ENCODE measurements at places on chromosomes 4 and X. TPM values are rescaled to one million over a fixed set of nuclear protein-coding genes. Genes with fewer than 3 reads are reported as not detected.

GRCh38 chrX:9867753-9868152 is 81.5 kb downstream of the SHROOM2 start:
- no peak for DNase-seq

DNA sequence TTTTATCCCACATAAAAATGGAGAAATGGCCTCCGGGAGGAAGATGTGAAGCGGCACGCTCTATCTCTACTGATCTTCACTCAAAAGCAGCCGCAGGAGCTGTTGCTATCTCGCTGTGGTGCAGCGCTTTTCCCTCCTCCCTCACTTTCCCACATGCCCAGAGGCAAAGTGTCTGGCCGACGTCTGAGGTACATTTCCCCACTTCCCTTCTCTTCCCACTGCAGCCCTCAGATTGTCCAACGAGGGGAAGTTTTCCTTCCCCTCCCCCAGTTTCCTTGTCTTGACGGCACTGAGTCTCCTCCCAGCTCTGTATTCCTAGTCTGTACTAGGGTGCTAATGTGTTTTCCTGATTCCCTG is 660 bp upstream of the COL25A1 start:
- DNase-seq = no peak

GRCh38 chrX:30489323-30489722 is 88.2 kb downstream of the TASL start:
- DNase-seq = no peak

DNA sequence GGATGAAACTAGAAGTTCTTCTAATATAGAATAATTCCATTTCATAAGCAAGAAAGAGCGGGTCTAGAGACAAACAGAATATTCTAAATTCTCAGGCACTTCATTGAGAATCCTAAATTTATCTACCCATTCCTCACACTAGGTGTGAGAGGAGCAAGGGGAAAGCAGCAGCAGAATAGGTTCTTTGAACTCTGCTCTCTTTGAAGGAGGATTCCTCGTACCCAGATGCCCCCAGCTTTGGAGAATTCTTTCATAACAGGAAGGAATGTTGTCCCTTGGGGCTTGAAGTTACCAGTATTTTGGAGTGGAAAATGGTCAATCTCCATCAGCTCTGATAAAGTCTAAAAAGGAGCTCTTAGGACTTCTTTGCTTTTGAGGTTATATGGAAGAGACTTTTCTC is 59.7 kb upstream of the RASGEF1B start:
- DNase-seq = no peak

DNA sequence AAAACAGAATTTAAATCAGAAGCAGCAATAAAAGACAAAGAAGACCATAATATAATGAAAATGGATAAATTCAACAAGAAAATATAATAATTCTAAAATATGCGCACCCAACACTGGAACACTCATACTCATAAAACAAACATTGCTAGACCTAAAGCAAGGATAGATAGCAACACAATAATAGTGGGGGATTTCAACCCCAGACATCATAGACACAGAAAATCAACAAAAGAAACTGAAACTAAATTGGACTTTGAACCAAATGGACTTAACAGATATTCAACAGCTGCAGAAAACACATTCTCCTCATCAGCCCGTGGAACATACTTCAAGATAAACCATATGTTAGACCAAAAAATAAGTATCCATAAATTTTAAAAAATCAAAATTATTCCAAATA is 1552.6 kb downstream of the C4orf33 start:
- DNase-seq = no peak

DNA sequence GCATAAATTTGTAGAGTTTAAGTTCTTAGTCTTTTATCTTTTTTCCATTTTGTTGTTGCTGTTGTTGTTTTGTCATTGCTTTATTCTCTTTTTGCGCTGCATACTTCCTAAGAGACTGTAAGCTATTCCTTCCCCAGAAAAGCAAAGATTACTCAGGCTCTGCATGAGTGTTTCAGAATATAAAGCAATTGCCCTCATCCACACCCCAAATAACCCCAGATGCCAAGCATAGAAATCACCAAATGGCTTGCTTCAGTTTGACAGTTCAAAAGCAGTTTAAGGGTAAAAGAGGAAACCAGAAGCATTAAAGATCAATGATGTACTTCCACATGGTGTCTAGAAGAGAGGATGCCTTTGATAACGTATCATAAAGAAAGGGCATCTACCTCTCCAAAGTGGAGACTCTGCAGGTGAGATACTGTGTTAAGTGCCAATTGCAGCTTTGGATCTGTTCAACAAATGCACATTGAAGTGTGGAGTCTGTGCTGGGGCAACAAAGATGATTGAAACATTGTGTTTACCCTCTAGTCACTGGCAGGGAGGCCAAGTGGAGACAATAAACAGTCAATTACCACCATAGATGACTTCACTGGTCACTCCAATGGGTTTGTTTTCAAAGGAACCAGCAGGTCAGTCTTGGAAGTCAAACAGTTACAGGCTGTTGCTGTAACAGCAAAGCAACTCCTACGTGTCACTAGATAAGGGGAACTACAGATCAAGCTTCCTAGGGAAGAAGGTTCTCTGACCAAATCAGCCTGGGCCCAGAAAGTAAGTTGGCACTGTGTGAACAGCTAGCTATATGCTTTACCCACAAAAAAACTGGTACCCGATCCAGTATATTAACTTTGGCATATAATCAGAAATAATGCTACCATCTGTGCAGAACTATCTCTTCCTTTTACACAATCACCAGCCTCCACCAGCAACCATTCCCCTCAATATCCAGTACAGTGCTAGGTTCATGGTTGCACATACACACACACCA is 40.6 kb upstream of the IL21 start:
- DNase-seq = no peak

GRCh38 chrX:150849996-150850720 is 48.3 kb downstream of the CD99L2 start:
- DNase-seq = no peak

DNA sequence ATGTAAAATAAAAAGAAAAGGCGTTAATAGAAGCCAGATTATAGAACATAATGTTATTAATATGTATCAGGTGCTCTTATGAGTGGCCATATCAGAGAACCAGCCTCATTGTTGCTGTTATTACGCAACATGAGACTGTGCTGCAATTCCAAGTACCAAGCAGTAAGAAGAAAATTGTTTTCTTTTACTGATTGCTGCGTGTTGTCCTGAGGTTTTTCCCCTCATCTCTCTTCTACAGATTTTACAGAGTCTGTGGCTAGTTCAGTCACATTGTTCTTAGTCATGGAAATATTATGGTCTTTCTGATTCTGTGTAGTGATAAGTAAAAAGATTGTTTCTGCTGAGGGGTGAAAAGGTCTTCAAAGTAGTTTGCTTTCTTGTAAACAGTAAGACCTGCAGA is 55.9 kb downstream of the NPNT start:
- DNase-seq = no peak

DNA sequence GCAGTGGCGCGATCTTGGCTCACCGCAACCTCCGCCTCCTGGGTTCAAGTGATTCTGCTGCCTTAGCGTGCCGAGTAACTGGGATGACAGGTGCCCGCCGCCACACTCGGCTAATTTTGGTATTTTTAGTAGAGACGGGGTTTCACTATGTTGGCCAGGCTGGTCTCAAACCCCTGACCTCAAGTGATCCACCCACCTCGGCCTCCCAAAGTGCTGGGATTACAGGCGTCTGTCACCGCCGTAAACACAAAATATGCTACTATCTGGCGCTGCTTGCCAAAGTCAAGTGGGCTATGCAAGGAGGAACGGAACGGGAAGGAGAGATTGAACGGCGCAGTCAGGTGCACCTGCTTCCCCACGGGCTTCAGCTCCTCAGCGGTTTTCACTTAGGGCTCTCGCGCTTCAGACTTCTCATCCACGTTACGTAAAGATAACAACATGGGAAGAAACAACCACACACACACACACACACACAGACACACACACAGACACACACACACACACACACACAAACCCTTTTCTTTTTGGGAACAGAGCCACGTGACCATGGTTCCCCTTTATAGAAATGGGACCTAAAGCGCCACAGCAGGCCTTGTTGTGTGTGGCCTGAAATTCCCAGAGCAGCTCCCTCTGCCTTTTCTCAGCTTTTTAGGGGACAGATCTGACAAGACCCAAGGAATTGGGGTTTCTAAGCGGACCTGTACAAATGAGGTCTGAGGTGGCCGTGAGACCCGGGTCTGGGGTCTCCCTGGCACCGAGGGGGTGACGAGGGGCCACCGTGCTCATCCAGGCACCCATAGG is 1.5 kb downstream of the P2RY8 start:
- DNase-seq = no peak

The ANKRD50 gene
- total RNA-seq = 43.2 TPM

The SSX3 gene
- total RNA-seq = not detected

The KIT gene
- total RNA-seq = 129 TPM

The NBDY gene
- total RNA-seq = 20.2 TPM

The PUDP gene
- 30.0 TPM for total RNA-seq

The EIF4E gene
- 102 TPM for total RNA-seq
